ENCODE measurements at places on chromosomes 3 and 15.

- no peak for DNase-seq
Measured at GRCh38 chr15:88844749-88845386, 41.6 kb downstream of the ACAN start.

DNA sequence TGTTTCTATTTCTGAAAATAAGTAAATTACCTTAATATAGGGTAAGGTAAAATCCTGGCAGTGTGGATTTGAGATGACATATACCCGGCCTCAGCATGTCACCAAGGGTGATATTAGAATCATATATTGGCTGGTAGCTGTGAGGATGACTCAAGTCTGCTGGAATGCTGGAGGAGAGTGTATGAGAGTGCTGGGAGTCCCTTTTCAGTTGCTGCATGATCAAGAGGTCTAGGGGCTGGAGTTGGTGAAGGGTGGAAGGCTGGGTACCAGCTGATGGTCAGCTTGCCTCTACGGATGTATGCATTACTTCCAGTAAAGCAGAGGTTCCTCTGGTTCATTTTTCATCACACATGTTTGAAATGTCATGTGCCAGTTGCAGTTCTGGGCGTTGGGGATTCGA lies 40.6 kb downstream of the SLC25A26 start:
- DNase-seq = peak; percentile 36

GRCh38 chr3:72017935-72018334 lies 233.0 kb upstream of the PROK2 start:
- DNase-seq = no peak

- DNase-seq = no peak
Measured at GRCh38 chr15:63938486-63939061, 104.8 kb upstream of the HERC1 start.

DNA sequence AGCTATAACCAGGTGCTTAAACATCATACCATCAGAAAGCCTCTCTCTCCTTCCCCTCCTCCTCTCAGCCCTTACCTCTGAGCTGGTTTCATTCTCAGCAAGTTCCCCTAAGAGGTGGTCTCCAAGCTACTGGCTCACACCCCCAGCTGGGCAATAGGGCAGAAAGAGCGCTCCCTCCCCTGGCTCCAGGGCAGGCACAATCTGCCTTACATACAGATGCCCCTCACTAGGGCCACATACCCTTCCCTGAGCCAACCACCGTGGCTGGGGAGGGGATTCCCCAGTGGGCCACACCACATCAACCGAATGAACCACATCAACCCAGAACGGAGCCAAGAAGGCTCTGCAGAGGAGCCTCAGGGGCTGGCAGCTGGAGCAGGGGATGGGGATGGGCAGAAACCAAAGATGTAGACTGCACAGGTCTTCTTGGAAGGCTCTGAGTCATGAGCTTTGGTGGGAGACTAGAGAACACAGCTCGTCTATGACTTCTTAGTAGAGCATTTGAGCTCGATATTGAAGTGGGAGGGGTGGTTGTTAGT lies 4.6 kb upstream of the FBLN2 start:
- no peak for DNase-seq

DNA sequence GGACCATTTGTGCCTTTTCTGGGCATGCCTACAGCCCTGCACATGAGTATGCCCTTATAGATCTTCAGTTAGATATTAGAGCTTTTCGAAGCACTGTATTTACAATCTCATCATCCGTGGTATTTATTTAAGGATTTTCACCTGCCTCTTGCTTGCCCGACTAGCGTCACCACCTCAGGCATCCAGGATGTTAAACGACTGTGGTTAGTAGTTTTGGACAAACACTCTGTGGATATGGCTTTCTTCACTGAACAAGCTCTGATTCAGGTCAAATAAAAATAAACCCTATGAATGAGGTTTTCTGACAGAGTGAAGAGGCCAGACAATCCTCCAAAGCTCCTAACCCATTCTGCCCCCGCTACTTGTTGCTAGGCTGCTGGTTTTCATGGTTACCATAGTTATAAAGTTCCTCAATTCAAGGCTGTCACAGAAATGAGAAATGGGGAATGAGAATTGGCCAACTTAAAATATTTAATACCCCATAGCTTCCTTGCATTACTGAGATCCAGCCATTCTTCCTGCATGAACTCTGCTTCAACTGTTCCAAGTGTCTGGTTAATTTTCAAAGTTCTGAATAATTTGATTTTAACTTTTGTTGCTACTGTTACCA lies 440.1 kb downstream of the GABRG3 start:
- peak; percentile 26 for DNase-seq

- no peak for DNase-seq
Measured at GRCh38 chr3:18066899-18067582, 324.6 kb upstream of the TBC1D5 start.

GRCh38 chr3:33277193-33277882 lies at the start of gene FBXL2:
TSS of gene FBXL2 (plus strand) at chr3:33277442. CDS start at chr3:33277513, 71 bp downstream.
- peak; percentile 85 for DNase-seq

Data from right hindlimb (tissue), 1 donor.